NCI-H1105 treated with DMSO at 0.1 percent for 48 hours (cell line): ENCODE measurements at places on chromosomes 2 and 18.

DNA sequence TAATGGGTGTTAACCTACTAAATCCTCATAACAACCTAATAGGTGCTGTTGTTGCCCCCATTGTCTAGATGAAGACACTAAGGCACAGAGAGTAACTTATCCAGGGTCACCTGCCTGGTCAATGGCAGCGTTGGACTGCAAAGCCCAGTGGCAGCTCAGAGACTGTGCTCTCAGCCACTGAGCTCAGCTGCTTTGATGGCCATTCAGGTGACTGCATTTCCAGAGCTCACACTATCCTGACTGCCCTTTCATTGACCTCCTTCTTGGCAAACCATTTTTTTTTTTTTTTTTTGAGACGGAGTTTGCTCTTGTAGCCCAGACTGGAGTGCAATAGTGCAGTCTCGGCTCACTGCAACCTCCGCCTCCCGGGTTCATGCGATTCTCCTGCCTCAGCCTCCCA, 115.2 kb downstream of the MAPK4 start:
- DNase-seq, result no peak

GRCh38 chr18:56545464-56545863, 92.9 kb downstream of the TXNL1 start:
- DNase-seq, result no peak

GRCh38 chr2:176637486-176638166, 368.4 kb downstream of the MTX2 start:
- peak; percentile 53 for DNase-seq

GRCh38 chr18:58249712-58250111, 205.7 kb downstream of the NEDD4L start:
- no peak for DNase-seq

DNA sequence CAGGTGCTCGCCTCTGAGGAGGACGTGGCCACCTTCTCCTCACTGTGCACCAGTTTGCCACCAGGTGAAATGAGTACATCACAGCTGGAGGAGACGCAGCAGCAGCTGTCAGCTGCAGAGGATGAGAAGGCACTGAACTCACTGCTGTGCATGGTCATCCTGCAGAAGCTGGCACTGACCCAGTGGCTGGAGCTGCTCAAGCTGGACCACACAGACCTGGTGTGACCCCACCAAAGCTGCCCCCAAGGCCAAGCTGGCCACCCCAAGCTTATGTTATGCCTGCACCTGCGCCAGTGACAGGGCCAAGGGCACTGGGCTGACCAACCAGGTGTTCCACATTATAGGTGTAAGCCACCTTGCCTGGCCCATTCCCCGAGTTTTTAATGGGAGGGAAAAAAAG, 19.3 kb downstream of the CLK1 start:
- no peak for DNase-seq

DNA sequence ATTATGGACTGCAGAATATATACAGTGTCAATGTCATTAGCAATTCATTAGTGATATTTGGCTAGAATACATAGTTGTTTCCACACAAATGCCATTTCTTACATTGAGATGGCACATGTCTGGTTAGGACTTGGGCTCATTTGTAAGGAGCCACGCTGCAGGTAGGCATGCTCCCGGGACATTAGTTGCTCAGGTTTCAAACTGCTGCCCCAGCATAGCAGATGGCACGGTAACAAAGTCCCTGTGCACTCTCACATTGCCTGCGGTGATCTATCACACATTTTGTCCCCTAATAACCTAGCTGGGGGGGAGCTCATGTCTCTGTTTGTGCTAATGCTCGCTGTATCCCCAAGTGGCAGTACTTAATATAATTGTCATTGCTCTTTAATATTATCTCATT, 185.1 kb downstream of the NEDD4L start:
- DNase-seq, result no peak

DNA sequence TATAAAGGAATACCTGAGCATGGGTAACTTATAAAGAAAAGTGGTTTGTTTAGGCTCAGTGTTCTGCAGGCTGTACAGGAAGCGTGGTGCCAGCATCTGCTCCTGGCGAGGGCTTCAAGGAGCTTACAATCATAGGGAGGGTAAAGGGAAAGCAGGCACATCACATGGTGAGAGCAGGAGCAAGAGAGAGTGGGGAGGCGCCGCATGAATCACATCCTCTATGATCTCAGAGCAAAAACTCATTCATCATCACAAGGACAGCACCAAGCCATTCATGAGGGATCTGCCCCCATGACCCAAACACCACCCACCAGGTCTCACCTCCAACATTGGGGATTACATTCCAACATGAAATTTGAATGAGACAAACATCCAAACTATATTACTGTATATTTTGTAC, 32.5 kb downstream of the R3HDM1 start:
- no peak for DNase-seq

DNA sequence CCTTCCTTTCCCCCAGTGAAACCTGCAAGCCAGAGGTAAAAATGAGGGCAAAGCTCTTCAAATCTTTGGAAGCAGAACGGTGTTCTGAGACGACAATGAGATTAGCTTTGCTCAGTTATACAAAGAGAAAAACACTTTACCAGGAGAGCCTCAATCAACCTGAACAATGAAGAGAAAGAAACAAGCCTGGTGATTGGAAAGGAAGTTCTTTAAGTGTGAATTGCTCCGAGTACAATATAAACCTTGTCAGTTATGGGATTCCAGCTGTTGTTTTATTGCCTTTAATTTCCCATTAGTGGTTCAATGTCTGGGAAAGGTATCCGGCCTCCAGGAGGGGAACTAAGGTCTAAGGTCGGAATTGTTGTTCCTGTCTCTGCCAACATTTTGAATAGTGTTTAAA, 901.6 kb downstream of the EPHA4 start:
- DNase-seq, result peak; percentile 95

DNA sequence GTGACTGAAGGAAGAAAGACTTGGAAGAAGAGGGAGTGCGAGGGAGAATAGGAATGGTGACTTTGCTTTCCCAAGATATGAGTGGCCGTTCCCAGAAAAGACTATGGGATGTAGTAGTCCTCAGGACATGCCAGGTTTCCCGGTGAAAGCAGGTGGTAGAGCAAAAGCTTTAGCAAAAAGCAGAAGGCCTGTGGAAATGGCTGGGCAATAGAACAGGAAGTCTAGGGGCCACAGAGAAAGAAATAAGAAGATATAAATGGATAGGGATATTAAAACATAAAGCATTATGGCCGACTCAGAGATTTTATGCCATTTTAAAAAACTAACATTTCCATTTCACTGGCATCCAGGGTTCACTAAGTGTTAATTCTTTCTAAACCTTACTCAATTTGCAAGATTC, 1.2 kb upstream of the SERPINB13 start:
- no peak for DNase-seq

DNA sequence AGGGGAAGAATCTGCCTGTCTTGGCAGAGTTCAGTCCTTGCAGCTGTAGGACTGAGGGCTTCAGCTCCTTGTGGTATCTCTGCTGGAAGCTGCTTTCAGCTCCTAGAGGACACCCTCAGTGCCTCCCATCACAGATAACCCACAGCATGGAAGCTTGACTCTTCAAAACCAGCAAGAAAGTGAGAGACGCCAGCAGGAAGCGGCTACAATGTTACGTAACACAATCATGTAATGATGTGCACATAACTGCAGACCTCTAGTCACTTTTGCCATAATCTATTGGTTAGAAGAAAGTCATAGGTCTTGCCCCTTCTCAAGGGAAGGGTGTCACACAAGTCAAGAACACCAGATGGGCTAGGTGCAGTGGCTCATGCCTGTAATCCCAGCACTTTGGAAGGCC, 69.1 kb upstream of the AFF3 start:
- DNase-seq, result no peak

DNA sequence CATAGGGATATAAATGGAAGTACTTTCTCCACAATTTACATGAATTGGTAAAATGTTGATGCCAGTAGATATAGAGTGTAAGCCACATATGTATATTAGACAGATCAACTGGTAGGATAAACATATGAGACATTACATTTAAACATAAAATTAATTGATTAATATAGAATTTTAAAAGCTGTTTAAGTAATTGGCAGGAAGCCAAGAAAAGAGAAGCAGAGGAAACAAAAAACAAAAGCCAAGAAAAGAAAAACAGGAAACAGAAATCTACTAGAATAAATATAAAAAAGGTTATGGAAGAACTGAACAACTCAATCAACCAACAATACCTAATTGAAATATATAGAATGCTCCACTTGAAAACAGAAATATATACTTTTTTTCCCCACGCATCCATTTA, 920.1 kb upstream of the TMEFF2 start:
- no peak for DNase-seq

DNA sequence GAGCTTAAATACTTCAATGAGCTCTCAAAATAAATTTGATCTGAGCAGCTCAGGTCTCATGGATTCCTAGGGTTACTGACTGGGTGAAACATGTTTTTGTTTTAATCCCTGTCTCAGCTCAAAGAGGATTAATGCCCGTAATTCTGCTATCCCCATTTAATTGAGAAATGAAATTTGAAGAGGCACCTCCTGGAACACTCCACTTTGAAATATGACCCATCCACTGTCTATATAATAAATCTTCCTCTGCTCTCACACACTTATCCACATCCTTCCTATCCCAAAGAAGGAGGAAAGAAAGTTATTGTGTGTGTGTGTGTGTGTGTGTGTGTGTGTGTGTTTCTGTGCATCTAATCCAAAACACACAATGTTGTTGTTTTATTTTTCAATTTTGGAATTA, 2082.4 kb upstream of the PIK3C3 start:
- DNase-seq, result peak; percentile 27

GRCh38 chr2:27871802-27872201, 18.4 kb downstream of the RBKS start:
- no peak for DNase-seq

DNA sequence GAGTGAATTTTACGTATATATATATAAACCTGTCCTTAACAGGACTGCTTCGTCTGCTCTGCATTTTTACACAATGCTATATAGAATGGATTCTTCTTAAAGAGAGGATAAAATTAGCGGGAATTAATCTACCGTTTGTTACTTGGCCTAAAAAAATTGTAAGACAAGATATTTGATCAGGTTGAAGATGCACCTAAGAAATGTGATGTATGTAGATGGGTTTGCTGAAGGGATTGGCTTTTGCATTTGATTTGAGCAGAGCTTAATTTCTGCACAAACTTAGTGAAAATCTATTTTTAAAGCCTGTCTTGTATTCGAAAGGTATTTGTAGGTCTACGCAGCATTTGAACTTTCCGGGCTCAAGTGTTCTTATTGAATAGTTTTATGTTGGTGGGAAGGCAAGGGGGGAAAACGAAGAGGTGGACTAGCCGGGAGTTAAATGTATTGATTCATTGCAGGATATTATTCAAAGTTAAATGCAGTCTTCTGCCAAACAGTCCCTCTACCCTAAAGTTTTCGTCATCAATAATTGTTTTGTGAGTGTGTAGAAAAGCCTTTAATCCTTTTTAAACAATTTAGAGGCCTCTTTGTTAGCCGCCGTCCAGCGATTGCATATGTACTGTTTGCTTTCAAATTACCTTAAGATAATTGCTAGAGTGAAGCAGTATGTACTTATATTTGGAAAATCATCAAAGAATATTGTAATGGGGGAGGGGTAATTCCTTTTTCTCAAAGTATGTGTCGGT, 1.2 kb downstream of the PPP1CB start:
- peak; percentile 23 for DNase-seq

GRCh38 chr2:207148020-207148419, 17.7 kb downstream of the KLF7 start:
- DNase-seq, result peak; percentile 42

GRCh38 chr18:23626451-23627279, 36.0 kb downstream of the ANKRD29 start:
- DNase-seq, result no peak

- DNase-seq, result no peak
These were observed 386 bp upstream of the YIPF4 start for GRCh38 chr2:32277363-32277673.

DNA sequence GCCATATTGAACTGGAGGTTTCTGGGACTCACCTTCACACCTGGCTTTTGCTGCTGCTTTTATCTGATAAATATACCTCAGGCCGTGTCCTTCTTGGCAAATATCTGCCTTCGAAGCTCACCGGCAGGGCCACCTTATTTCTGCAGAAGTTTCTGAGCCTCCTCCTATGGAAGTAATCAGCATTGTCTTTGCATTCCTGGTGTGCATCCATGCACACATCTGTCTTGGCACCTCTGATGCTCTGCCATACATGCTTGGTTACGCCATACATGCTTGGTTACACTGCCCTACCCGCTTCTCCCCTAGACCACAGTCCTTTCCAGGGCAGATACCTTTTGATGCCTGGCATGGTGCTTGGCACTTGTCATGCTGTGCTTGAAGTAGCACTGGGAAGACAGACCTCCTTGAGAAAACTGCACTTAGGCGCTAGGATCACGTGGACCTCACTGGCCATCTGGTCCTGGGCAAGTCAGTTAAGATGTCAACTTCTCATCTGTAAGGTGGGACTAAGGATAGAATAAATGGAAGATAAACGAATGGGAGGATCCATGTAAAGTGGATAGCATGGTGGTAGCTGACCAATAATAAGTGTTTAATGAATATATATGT, 66.8 kb downstream of the ZNF236 start:
- no peak for DNase-seq

DNA sequence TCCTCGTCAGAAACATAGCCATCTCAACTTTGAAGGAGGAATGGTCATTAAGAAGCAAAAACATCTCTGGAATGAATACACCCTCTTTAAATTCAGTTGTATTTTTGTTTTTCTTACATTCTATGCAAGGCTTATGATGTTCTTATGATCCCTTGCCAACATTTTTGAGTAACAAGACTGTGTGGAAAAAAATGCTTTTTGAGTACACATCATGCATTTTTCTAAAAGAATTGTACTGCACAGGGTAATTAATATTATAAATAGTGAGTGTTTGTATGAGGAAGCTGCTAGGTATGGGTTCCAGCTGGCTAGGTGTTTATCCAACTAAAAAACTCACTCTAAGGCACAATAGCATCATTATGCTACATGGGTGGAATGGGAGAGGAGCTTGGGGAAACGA, 59.0 kb upstream of the SPATS2L start:
- no peak for DNase-seq

DNA sequence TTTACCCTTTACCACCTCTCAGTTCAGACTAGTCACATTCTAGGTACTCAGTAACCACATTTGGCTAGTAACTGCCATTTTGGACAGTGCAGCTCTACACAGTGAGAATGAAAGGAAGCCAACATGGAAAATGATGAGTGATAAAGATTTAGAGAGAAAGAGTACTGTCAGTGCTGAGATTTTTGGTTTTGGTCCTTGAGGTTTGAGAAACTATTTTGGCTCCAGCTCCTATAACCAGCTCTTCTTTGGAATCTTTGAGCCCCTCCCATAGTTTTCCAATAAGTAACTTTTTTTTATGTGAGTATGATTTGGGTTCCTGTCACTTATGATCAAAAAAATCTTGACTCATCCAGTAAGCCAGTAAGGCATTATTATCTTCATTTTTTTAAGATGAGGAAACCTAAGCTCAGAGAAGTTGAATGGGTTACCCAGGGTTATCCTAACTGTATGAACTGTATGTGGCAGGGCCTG, 173.0 kb downstream of the BABAM2 start:
- DNase-seq, result no peak

GRCh38 chr2:156023229-156023869, 309.2 kb downstream of the NR4A2 start:
- no peak for DNase-seq

DNA sequence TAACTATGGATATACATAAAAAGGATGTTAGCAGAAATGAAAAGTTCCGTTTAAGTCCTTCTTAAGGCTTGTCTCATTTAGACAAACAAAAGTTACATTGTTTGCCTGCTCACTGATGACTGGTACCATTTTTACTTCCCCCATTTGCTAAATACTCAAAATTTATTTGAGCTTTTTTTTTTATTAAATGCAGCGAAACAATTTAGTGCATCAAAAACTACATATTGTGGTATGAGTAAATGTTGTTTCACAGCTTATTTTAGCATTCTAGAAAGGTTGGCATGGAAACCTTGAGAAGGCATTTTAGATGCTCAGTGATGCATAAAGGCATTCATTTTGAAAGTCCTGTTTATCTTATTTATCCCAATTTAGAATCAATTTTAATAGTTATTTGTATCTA, 100.0 kb downstream of the MAP2 start:
- DNase-seq, result peak; percentile 67
